ENCODE measurements at places on chromosomes 16 and 17. TPM values are rescaled to one million over a fixed set of nuclear protein-coding genes. Genes with fewer than 3 reads are reported as not detected.

- no peak for DNase-seq
Measured at GRCh38 chr17:48014595-48015111, 22.9 kb downstream of the COPZ2 start.

GRCh38 chr17:62049299-62049698 lies 15.8 kb downstream of the MED13 start:
- no peak for DNase-seq

DNA sequence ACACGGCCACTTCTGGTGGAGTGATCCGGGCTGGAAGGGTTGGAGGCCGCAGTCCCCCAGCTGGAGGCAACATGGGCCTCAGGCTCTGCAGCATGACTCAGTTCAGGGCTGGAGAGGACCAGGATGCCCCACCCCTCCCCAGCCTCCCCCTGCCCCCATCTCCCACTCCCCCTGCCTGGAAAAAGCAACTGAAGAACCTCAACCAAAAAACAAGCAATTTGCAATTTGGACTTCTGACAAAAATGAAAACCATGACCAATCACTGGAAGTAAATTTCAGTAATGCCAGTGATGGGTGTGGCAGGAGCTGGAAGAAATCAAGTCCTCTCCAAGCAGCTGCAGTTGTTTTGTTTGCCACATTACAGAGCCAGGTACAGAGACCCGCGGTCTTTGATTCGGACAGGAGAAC lies 6.6 kb upstream of the MIF4GD start:
- DNase-seq = no peak

DNA sequence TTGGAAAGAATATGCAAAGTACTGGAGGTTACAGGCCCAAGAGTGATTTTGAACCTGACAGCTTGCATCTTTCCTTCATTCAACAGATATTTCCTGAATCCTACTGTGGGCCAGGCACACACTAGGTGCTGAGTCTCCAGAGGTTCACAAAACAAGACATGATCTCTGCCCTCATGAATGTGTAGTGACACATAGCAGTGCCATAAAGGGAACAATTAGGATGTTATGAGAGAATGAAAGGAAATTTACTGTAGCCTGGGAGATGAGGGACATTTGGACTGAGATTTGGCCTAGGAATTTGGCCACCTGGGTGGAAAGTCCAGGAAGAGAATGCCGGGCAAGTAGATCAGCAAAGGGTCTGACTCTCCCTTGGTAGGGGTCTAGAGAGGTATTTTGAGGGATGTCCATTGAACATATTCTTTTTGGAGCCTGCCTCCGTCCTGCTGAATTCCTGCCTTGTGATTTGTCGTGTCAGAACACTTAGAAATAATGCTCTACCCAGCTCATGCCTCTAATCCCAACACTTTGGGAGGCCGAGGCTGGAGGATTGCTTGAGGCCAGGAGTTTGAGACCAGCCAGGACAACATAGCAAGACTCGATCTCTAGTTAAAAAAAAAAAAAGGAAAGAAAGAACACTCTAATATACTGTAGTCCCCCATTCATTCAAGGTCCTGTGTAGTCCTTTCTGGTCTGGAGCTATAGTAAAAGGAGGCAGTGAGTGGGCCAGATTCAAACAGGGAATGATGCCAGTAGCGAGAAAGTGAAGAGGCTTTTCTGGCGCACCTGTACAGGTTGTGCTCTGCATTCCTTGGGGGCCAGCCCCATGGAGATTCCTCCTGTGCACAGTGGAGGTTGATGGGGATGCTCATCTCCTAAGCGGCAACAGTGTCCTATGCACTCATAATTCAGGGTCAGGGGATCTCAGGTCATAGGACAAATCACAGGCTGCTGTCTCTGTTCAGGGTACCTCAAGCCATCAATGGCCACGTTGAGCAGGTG lies 90.6 kb upstream of the CLEC18A start:
- DNase-seq = no peak

- DNase-seq = no peak
Measured at GRCh38 chr17:6981426-6981825, 14.4 kb upstream of the ALOX12 start.

- no peak for DNase-seq
Measured at GRCh38 chr16:69496376-69496775, 69.4 kb upstream of the NFAT5 start.

GRCh38 chr16:25210758-25211157 lies 6.0 kb upstream of the AQP8 start:
- DNase-seq = peak; percentile 39

- DNase-seq = no peak
Measured at GRCh38 chr16:11797957-11798299, 870 bp upstream of the ZC3H7A start.

DNA sequence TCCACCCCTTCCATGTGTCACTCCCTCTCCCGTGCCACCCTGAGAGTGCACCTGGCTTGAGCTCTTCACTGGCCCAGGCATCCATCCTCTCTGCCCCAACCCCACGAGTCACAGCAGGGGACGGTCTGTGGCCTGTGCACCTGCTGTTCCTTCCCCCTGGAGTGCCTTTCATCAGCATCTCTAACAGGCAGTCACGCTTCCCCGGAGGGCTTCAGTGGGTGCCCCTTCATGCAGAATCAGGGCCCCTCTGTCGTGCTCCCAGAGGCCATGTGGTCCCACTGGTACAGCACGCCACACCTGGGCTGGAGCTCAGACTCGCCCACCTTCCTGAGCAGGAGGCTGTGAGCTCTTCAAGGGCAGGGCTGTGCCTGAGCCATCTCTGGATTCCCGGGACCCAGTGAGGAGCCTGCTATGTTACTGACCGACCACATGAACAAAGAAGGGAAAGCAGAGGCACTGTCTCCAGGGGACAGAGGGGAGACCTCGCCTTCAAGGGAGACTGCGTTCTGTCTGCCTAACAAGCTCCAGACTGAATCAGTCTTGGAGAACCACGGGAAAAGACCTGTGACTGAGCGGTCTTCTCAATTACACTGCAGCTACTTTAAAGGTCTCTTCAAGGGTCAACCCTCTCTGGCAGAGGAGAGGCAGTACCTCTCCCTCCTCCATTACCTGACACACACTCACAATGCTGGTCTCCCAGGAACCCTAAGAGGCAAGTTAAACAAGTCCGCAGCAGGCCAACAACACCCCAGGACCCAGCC lies 78.8 kb upstream of the DOC2B start:
- DNase-seq = no peak

GRCh38 chr17:80791758-80792284 lies 199.8 kb upstream of the CHMP6 start:
- peak; percentile 82 for DNase-seq

GRCh38 chr17:47882695-47883588 lies 13.1 kb upstream of the SP2 start:
- DNase-seq = no peak

- DNase-seq = peak; percentile 14
Measured at GRCh38 chr16:84144209-84144858, 643 bp downstream of the HSDL1 start.

DNA sequence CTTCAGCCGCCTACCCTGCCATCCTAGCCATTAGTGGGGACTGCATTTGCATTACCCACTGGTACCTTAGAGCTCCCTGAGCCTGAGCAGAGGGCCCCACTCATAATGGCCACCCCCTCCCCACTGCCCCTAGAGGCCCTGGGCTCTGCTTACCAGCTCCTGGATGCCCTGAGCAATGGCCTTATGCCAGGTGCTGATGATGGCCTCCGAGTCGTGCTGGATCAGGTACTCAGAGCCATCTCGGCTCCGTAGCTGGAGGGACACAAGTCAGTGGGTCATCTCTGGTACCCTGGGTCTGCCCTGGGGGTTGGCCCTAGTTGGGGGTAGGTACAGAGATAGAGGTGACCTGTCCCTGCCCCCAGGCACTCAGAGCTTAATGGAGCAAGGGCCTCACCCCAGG lies 34.9 kb downstream of the ARHGAP27 start:
- no peak for DNase-seq

DNA sequence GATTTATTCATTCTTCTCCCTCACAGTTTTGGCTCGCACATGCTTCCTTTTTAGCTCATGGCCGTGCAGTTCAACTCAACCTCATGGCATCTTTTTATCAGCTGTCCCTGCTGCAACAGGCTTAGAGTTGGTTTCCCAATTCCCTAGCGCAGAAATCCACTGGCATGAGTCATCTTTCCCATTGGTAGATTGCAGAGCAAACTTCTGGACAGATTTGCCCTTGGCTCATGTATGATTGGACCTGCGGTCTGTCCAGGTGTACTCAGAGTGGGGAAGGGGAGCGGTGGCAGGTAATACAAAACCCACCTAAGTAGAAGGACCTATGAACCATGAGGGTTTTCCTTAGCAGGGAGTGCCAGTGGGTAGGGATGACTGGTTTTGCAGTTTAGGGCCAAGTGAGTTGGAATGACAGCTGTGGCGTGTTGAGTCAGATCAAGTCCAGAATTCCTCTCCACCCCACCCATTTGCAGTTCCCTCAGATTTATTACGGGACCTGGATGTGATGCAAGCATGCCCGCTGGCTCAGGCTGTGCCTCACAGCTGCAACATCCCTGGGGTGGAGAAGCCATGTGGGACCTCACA lies 584.7 kb downstream of the WWOX start:
- peak; percentile 53 for DNase-seq

The CRYBA1 gene
- not detected for polyA plus RNA-seq

The ZNF205 gene
- polyA plus RNA-seq = 9.8 TPM

The PRR35 gene
- polyA plus RNA-seq = not detected

The ZP2 gene
- polyA plus RNA-seq = not detected

The BMERB1 gene
- polyA plus RNA-seq = 9.4 TPM

All from mammary epithelial cell (primary cell).